ENCODE measurements at places on chromosomes 6 and 20.

- DNase-seq = no peak
These were observed 62.3 kb upstream of the NKX2-2 start for GRCh38 chr20:21575981-21576740.

GRCh38 chr20:53794529-53795115 is 201.0 kb upstream of the ZNF217 start:
- no peak for DNase-seq

DNA sequence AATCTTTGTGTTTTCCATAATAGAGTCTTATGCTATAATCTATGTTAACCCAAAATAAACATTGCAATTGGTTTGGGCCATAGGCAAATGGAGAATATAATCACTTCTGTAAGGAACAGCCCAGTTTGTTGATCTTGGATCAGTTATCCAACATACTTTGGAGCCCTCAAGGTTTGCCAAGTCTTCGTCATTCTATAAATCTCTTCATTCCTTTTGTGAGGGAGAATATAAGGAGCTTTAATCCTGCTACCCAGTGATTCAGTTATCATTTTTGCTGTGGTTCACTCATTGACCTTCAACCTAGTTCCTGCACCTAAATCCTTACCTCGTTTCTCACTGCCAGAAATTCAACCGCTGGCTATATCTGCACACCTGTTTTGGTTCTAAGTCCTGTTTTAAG is 500.3 kb upstream of the PTCHD4 start:
- DNase-seq = no peak

DNA sequence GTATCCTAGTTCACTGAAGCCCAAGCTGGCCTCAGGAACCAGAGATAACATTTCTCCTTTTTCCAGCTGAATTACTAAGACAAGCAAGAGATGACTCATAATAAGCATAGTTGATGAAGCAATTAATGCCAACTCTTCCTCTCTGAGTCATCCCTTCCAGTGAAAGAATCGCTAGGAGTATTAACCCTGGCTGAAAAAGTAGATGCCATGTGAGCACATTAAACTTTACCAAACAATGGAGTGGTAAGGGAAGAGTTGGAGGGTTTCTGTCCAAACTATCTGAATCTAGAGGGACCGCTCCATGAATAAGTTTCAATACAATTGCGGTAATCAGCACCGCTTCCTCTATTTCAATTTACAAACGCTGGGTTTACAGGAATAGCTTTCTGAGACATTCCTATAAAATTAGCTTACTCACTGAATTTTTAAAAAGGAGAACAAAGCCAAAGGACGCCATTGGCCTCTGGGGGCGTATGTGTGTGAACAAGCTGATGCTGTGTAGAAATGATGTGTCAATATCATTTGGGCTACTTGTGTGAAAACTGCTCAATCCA is 48.3 kb downstream of the ATXN1 start:
- no peak for DNase-seq

GRCh38 chr6:168110437-168110836 is 31.4 kb upstream of the FRMD1 start:
- no peak for DNase-seq

DNA sequence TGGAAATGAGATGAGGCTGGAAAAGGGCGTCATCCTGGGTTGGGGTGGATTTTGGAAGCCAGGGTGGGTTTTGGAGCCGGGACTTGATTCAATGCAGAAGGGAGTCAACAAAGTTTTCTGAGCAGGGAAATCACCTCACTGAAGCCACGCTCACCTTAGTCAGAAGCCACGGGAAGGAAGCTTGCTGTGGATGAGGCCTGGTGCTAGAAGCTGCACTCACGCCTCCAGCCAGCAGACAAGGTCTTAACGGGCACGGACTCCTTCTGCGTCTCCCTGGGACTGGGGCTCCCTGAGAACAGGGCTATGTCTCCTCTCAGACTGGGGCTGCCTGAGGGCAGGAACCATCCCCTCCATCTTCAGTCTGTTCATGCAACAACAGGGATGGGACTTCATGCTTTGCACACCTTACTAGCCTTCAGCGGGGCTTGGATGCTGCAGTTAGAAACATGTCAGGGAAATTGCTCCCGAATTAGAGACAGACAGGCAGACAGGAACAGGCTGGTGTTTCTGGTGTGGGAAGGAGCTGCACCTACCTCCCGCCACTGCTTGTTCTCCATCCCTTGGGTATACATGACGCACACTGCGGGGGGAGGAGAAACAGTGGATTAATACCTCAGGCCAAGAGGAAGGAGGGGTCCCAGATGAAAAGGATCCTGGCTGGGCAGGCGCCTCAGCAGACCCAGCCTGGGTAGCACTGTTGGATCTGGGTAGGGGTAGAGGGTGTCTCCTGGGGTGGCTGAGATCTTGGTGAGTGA is 17.5 kb downstream of the CPNE5 start:
- DNase-seq = no peak

GRCh38 chr6:70080443-70081070 is 214.2 kb downstream of the COL19A1 start:
- DNase-seq = no peak

GRCh38 chr20:2698186-2698817 is 5.7 kb downstream of the EBF4 start:
- no peak for DNase-seq

DNA sequence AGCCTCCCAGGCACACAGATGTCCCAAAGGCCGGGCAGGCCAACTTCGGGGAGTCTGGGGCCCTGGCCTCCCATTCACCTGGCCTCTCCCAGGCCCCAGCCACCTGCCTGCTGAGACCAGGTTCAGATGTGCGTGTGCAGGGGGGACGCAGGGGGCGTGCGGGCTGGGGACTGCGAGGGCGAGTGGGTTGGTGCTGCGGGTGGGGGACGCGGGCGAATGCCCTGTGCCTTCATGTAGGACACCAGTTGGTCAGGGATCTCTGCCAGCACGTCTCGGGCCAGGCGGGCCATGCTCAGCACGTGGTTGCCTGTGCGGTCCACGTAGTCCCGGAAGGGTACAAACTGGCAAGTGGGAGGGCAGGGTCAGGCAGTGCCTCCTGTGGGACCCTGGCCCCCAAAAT is 44.5 kb downstream of the RAB44 start:
- no peak for DNase-seq

GRCh38 chr6:12593771-12594529 is 122.6 kb upstream of the PHACTR1 start:
- DNase-seq = no peak

DNA sequence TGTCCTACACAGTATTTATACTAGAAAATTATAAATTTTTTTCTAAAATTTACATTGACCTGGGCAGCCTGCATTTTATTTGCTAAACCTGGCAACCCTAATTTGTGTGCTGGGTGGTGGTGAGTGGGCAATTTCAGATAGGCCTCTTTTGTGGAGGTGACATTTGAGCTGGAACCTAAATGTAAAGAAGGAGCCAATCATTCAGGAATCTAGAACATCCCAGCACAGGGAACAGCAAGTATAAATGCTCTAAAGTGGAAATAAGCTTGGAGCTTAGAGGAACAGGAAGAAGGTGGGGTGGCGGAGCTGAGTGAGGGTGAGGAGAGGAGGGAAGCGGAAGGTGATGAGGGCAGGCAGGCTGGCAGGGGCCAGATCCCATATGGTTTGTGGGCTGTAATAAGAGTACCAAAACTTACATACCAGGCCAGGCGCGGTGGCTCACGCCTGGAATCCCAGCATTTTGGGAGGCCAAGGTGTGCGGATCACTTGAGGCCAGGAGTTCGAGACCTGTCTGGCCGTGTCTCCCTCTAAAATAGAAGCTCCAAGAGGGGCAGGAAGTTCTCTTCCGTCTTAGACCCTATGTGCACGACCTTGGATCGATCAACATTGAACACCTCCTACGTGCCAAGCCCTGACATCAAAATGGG is 549 bp upstream of the CSE1L start:
- DNase-seq = no peak

GRCh38 chr6:24207413-24207812 is 81.4 kb downstream of the NRSN1 start:
- no peak for DNase-seq

- DNase-seq = no peak
These were observed 2.0 kb upstream of the PNPLA1 start for GRCh38 chr6:36267731-36268477.

- no peak for DNase-seq
These were observed 4.5 kb downstream of the CCN6 start for GRCh38 chr6:112058243-112059032.

GRCh38 chr20:38680500-38681306 is 43.6 kb upstream of the SLC32A1 start:
- DNase-seq = no peak

GRCh38 chr6:109260701-109261100 is 121.6 kb downstream of the CD164 start:
- no peak for DNase-seq

GRCh38 chr20:58682656-58683531 is 9.7 kb upstream of the NPEPL1 start:
- DNase-seq = no peak

DNA sequence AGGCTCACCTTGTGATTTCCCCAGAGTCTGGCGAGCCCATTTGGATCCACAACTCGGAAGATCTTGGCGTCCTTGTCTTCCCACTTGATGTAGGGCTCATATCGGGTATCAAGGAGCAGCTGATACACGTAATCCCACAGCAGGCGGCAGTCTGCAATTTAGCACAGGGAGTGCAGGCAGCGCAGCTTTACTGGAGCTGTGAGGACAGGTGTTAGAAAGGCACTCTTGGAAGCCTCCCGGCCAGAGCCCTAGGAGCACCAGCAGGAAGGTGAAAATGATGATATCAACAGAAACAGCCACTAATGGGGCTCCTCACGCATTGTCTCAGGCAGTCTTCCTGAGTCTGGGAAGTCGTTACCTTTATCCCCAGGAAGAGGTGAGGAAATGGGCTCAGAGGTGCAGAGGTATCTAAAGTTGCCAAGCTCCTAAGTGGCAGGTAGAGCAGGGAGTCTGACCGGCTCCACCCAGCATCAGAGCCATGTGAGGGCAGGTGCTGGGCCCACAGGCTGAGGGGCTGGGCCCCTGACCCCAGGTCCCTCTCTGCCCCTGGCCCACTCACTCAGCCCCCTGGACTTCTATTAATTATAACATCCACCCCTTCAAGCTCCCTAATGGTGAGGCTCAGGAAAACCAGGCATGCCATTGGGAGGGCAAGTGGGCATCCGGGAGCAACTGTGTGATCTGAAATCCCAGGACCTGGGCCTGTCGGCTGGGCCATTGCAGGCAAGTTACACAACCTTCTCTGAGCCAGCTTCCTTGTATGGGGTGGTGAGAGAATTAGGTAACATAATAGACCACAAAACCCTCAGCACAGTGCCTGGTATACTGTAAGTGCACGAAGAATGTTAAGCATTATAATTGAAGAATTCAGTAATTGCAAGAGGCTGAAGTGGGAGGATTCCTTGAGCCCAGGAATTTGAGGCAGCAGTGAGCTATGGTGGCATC is 18.3 kb downstream of the ETV7 start:
- DNase-seq = peak; percentile 38

GRCh38 chr6:1325461-1326309 is 13.8 kb downstream of the FOXQ1 start:
- DNase-seq = no peak

DNA sequence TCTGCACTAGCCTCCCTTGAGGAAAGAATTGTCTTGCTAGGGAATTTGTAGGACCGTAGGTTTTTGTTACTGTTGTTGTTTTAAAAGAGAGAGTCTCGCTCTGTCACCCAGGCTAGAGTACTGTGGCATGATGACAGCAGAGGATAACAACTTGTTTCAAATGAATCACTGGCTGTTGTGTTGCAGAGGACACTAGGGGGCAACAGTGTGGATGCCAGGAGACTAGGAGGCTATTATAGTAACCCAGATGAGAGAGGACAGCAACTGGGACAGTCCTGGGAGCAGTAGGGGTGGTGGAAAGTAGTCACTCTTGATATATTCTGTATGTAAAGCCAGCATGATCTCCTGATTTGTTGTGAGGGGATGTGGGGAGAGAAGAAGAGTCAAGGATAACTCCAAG is 41.8 kb upstream of the LAMA4 start:
- DNase-seq = no peak

- DNase-seq = no peak
These were observed 26.9 kb upstream of the VEGFA start for GRCh38 chr6:43742931-43743632.

GRCh38 chr6:80517525-80517924 is 411.1 kb downstream of the BCKDHB start:
- no peak for DNase-seq

DNA sequence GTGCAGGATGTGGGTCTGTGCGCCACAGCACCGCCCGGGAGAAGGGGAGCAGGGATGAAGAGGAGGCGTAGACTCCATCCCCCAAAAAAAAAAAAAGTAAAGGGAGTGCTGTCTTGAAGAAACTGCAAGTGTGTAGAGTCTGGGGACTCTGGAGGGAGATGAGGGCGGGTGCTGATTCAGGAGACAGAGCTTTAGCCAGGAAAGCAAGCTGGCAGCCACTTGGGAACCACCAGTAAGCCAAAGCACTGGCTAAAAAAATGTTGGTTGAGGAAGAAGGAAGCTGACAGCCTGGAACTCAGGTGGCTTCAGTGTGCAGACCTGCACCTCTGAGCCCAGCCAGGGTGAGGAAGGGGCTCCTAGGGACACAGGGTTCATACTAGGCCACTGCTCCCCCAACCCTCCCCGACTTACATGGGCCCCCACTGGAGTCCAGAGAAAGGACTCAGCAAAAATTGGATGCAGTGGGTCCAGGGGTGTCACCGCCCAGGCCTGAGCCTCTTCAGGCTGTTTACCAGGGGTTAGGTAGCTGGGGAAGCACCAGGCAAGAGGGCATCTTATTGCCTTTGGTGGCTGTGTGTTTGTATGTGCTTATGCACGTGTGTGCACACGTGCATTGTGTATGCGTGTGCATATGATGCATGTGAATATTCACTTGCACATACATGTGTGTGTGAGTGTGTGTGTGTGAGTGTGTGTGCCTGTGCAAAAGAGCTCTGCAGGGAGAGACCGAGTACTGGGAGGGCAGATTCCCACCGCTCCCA is 153.5 kb upstream of the MLN start:
- DNase-seq = no peak

DNA sequence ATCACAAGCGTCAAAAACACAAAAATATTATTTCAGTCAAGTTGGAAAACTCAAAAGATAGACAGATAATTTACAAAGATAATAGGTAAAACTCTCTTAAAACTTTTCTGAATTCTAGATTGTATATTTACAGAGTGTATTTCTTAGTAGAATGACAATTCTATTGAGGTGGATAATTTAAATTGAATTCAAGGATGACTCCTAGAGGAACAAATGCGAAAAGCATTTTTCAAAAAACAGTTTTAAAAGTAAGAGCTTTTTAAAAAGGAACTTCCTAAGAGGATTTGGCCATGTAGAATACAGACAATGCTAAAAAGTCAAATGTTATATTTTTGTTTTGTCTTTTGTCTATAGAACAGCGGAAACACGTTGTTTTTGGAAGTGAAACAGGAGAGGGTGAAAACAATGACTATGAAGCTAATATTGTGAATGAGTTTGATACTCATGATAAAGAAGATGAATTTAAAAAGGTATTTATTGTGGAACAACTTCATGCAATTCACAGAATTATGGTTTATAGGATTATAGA is 90.1 kb downstream of the DNAH8 start:
- DNase-seq = no peak

Data from NCI-H1092 (cell line).